ENCODE measurements at places on chromosomes 3 and 15. TPM values are rescaled to one million over a fixed set of nuclear protein-coding genes. Genes with fewer than 3 reads are reported as not detected.

DAZL gene
- not detected for total RNA-seq

FAM227B gene
- 4.3 TPM for total RNA-seq

CLRN1 gene
- total RNA-seq: not detected

- DNase-seq: no peak
These were observed 187.8 kb downstream of the SHOX2 start for GRCh38 chr3:157918402-157918801.

DNA sequence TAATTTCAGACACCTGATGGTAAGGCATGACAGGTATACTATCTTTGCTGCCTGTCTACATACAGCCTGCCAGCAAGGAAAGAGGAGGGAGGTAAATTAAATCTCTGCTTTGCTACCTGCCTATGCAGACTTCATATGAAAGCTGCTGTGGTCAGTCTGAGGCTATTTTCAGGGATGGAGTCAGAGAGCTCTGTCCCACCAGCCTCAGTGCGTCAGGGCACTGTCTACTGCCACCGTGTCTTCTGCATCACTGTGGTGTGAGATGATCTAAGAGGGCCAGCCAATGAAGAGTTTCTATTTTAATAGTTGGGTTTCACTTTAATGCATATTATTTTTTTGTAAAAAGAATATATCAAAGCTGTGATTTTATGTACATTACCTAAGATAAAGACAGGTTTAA is 125.6 kb downstream of the CADPS start:
- no peak for DNase-seq

- no peak for DNase-seq
These were observed 44.5 kb upstream of the MAGI1 start for GRCh38 chr3:66083096-66083678.

- DNase-seq: no peak
These were observed 5.4 kb upstream of the CCDC174 start for GRCh38 chr3:14646131-14646573.

DNA sequence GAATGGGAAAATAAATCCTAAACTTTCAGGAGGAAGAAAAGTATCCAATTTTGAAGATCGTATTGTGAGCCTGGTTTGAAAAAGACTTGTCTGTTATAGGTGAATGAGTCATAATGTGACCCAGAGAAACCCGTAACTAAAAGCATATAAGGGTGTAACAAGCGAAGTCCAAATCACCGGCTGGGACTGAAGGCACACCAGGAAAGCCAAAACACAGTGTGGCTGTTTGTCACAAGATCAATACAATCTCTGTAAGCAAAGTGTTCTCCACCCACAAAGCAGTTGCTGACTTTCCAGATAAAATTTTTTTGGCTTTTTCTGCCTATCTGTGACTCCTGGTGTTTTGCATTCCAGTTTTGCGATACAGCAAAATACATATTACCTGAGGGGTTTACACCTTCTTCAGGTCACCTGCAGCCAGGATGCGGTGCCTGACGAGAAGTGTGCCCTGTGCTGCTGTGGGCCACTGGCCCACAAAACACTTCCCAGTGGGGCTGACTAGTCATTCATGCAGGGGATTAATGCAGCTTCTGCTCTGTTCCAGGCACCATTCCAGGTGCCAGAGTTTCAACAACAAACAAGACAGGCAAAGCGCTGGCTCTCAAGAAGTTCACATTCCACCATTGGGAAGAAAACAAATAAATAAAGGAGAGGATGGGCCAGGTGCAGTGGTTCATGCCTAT is 14.4 kb downstream of the HES1 start:
- no peak for DNase-seq

GRCh38 chr3:106560451-106560966 is 691.7 kb upstream of the CBLB start:
- peak; percentile 82 for DNase-seq

DNA sequence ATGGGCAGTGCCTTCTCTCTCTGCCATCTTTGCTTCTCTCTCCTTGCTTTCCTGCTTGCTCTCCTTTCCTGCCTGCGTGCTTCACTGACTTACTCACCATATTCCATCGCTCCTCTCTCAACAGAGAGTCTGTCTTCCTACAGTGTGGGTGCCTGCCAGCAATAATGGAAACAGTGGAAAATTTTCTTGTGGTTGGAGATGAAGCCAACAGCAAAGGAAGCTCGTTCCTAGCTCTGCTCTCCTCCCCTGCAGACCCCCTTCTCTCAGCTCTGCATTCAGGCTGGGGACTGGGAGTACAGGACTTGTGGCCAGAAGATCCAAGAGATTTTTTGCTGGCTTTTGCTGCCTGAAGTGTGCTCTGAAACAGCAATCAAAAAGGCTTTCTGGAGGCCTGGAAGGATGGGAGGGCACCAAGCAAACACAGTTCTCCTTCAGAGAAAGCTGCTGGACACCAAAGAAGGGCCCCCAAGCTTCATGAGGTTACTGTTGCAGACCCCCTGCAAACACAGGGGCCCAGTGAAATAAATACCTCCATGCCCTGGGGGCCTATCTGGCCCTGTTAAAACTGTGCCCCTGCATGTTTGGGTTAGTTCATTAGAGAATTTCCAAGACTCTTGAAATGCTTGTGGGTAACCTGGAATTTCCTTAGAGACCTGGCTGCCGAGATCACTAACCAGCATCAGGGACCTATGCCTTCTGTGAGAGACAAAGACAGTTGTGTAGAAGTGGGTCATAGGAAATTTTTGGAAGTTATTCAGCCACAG is 149.9 kb upstream of the RASGRP1 start:
- peak; percentile 90 for DNase-seq

All from fibroblast of the aortic adventitia (primary cell).